Hematopoietic multipotent progenitor cell treated with erythropoietin and hydrocortisone succinate and interleukin-3 and kit ligand, for 8 days (in vitro differentiated cells): ENCODE measurements at places on chromosomes 16 and 17.

GRCh38 chr16:67145746-67146145 lies 5.1 kb downstream of the B3GNT9 start:
- no peak for DNase-seq

DNA sequence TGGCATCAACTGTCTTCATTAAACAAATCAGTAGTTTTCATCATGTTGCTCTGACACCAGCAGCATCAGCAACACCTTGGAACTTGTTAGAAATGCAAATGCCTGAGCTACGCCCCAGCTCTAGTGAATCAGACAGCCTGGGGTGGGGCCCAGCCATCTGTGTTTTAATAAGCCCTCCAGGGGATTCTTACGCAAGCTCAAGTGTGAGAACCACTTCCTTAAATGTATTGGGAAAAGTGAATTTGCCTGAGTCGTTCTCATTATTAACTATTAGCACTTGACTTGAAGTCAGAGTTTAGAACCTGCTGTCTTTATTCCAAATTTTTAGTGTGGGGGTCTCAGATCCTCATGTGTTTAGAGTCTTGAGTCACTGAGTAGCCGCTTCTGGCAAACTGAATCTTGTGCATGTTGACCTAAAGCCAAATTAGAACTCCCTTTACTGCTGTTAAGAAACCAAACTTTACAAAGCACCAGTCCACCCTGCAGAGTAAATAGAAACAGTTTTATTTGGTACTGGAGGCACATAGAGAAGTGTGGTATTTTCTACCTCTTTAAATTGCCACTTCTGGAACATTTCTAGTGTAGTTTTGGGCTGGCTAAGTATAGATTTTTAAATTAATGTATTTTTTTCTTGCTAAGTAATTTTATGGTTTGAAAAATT lies 137.4 kb upstream of the COX10 start:
- DNase-seq = peak; percentile 13

DNA sequence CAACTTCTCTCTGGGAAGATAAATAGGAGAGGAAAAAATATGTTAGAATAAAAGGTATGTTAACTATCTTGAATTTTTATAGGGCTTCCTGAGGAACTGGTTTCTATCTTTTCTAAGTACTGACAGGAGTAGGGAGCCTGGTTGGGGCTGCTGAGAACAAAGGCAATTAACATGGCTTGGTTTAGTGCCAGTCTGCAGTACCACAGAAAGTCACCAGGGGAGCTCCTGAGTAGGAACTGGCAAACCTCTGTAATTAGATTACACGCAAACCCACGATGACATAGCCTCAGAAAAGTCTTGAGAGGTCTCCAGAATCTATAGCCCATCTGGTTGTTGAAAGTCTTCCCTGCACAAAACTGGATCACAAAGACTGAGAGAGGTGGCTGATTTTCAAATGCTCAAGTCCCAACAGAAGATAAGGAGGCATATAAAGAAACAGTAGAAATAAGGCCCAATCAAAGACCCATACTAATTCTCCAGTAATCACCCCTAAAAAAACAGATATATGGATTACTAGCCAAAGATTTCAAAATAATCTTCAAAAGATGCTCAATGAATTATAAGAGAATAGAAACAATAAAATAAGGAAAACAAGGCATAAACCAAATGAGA lies 11.7 kb upstream of the CNTNAP4 start:
- peak; percentile 38 for DNase-seq

GRCh38 chr16:49850558-49851467 lies 5.1 kb downstream of the ZNF423 start:
- no peak for DNase-seq

DNA sequence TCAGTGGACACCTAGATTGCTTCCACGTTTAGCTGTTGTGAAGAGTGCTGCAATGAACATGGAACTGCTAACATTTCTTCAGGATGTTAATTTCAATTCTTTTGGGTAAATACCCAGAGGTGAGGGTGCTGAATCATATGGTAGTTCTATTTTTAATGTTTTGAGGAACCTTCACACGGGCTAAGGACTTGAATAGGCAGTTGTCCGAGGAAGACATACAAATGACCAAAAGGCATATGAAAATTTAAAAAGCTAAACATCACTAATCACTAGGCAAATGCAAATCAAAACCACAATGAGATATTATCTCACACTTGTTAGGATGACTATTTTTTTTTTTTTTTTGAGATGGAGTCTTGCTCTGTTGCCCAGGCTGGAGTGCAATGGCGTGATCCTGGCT lies 173.3 kb downstream of the PRKCB start:
- no peak for DNase-seq

- no peak for DNase-seq
These were observed 31.1 kb upstream of the CPNE2 start for GRCh38 chr16:57061084-57061905.

- peak; percentile 100 for DNase-seq
These were observed at the start of the genes DRC3 and TOM1L2 for GRCh38 chr17:17972126-17972951. Gene DRC3, plus strand, starts transcription at chr17:17972862. Its CDS starts 4,737 bp downstream, at chr17:17977599. Gene TOM1L2, minus strand, starts transcription at chr17:17972400. Its CDS starts 87 bp downstream, at chr17:17972313.

DNA sequence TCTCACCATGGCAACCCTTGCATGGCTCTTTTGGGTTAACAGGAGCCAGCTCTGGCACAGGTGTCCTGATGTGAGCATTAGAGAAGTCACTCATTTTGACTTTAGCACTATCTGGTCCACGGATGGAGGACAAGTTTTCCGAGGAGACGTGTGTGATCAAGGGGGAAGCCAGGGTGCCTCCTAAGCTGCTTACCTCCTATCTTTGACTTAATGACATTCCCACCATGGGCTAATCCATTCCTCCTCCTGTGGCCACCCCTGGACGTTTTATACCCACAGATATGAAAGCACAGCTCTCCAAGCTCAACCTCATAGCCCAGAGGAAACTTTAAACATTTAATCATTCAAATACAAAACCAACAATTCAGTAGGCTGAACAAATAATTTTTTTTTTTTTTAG lies 18.8 kb downstream of the MPP2 start:
- no peak for DNase-seq

- peak; percentile 46 for DNase-seq
These were observed 60.3 kb upstream of the CIBAR2 start for GRCh38 chr16:85172455-85173145.

- DNase-seq = no peak
These were observed 419.4 kb downstream of the PMP22 start for GRCh38 chr17:14845591-14846281.

DNA sequence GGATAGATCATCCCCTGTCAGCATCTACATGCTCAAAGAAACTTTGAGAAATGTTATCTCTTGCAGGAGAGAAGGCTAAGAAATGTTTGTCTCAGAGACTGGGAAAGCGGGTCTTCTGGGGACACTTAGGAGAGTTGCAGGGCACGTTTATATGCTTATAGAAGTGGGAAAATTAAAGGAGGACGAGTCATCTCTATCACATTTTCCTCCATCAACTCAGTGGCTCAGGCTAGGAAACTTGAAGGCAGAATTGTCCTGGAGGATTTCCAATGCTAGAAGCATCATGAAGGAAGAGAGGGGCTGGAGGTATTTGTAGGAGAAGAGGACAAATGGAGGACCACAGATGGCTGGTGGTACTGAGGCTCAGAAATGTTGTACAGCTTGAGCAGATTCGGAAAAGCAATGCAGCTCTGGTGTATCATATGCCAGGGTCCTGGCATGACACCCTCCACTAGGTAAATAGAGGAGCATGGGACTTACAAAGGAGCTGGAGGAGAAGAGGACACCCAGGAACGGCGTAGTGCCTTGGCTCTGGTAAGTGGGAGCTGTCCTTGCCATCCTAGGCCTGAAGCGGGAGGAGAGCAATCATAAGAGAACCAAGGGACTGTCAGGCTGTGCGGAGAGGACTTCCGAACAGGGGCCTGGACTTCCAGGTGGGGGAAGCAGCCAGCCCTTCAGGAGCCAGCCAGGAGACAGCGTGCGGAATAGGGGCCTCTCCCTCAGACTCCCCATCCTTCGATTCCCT lies 4.5 kb upstream of the HS3ST3B1 start:
- DNase-seq = no peak

DNA sequence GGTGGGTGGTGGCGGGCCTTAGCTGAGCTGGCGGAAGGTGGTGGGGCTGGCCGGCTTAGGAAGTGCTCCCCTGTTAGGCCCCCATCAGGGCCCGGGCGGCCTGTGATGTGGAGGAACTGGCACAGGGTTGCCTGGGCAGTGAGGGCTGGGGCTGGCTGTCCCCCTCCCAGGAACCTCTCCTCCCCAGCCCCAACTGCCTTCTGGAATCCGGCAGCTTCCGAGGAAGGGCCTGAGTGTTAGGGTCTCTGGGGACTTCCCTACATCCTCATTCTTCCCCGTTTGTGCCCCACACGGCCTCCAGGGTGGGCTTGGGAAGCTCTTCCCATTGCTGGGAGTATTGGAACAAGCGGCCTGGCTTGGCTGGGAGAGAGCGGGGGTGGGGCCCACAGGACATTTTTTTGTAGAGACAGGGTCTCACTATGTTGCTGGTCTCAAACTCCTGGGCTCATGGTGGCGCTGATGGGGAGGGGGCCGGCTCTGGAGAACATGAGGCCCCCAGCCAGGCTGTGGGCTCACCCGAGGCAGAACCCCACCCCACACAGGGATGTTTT lies 89.9 kb upstream of the CIBAR2 start:
- no peak for DNase-seq

GRCh38 chr16:73124665-73125375 lies 76.9 kb upstream of the ZFHX3 start:
- DNase-seq = no peak

DNA sequence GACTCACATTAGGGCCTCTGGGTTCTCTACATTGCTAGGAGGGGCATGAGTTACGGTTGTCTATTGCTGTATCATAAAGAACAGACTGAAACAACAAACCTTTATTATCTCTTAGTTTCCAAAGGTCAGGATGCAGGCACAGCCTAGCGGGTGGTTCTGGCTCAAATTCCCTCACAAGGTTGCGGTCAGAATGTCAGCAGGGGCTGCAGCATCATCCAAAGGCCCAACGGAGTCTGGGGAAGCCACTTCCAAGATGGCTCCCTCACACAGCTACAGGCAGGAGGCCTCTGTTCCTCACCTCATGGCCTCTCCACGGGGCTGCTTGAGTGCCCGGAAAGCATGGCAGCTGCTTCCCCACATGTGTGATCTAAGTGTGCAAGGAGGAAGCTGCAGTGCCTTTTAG lies 29.6 kb upstream of the ZFPM1 start:
- no peak for DNase-seq

DNA sequence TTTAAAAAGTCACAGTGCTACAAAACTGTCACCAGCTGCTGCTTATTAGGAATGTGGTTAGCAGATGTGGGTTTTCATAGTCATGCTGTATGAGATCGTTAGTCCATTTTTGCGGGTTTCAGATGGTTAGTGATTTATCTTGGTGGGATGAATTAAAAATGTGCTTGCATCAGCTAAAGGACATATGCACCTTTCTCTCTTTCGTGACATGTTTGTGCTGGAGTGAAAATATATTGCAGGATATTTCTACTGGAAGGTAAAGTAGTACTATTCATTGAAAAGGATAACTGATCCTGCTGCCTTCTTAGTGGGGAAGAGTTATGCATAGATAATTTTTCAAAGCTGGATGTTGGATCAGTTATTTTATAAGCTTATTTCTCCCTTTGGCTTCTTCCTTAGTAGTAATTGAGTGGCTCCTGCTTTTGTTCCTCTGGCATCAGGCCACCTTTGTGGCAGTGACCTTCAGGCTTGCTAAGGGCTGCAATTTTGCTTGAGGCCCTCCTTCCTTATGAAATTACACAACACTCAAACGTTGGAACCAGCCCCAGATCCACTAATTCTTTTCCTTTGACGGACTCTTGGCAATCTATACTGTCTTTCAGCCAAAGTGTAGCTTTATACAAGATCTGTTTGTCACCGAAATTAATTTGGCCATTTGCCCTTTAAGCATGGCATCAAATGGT lies 7.5 kb upstream of the SNTB2 start:
- DNase-seq = no peak

GRCh38 chr16:588639-588888 lies 1.3 kb upstream of the RAB40C start:
- peak; percentile 69 for DNase-seq

DNA sequence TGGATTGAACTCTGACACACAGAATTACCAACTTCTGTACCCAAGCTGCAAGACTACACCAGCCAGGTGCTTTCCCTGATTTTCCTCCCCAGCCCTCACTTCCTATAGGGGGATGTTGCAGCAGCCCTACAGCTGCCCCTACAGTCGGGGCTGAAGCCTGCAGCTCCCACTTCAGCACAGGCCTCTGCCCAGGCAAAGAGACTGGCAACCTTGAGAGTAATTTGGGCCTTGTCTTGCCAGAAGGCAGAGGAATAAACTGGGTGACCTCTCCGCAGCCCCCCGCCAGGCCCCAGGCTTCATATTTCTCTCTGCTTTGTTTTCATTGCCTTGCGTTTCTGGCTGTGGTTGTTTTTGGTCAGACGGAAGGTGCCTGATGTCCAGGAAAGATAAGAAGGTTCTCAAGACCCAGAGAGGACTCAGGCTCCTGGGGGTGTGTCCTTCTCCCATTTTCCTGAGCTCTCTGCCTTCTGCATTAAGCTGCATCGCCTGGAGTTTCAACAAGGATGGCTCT lies 32.0 kb downstream of the SLC6A4 start:
- DNase-seq = no peak

DNA sequence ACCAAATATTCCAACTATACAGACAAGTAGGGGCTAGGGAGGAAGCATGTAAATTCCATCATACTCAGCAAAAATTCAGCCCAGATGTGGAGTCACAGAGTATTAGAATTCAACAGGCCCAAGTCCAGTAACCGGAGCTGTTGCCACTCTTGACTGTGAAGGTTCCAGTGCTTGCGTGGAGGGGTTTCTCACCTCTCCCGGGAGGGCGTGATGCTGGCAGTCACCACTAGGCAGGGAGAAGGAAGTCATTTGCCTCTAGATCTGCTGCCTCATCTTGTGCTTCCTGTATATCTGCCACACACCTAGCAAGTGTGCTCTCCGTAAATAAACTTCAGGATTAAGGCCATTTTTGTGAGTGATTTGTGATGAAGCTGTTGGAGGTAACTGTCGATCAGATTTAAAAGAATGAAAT lies 1.0 kb upstream of the CKLF start:
- DNase-seq = peak; percentile 77

GRCh38 chr17:75828076-75828400 lies 16.2 kb downstream of the UNC13D start:
- no peak for DNase-seq

DNA sequence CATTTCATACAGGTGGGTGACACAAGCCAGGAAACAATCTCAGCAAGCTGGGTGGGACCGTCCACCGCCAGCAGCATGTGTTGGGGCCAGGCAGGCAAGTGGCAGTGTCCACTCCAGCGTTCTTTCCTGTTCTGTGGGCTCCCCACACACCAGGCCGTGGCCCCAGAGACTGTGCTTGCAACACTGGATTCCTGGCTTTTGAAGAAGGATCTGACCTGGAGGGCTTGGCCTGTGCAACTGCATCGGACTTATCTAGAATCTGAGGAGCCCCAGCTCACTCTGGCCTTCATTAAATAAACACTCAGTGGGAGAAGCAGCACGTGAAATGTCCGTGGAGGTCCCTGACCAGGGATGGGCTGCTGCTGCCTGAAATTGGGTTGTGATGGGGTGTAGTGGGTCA lies 3.2 kb downstream of the KSR1 start:
- no peak for DNase-seq

- peak; percentile 25 for DNase-seq
These were observed 3.4 kb downstream of the CHST6 start for GRCh38 chr16:75491876-75492275.
